ENCODE measurements at places on chromosomes 1 and 21.

GRCh38 chr1:91876040-91876470 lies 9.9 kb downstream of the TGFBR3 start:
- DNase-seq = no peak

DNA sequence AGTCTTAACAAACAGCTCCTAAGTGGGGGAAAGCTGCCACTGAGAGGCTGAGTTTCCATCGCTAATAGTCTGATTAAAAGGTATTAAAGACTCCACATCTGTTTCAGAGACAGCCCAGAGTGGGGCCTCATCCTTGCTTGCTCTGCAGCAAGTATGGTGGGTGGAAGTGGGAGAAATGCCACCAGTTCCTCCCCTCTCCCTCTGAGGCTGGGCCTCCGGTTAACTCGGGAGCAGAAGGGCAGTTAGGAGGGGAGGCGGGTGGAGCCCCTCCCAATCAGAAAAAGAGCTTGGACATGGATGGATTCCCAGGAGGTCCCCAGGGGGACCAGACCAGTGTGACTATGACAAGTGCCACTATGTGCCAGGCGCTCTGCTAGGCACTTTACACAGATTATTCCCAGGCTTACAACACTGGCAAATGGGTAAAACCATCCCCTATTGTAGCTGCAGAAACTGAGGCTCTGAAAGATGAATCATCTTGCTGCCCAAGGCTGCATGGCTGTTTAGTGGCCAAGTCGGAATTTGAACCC lies 11.4 kb upstream of the ASCL5 start:
- no peak for DNase-seq

GRCh38 chr21:42086969-42087368 lies 15.9 kb downstream of the UMODL1 start:
- no peak for DNase-seq

- no peak for DNase-seq
Measured at GRCh38 chr21:41703857-41704501, 62.9 kb downstream of the RIPK4 start.

DNA sequence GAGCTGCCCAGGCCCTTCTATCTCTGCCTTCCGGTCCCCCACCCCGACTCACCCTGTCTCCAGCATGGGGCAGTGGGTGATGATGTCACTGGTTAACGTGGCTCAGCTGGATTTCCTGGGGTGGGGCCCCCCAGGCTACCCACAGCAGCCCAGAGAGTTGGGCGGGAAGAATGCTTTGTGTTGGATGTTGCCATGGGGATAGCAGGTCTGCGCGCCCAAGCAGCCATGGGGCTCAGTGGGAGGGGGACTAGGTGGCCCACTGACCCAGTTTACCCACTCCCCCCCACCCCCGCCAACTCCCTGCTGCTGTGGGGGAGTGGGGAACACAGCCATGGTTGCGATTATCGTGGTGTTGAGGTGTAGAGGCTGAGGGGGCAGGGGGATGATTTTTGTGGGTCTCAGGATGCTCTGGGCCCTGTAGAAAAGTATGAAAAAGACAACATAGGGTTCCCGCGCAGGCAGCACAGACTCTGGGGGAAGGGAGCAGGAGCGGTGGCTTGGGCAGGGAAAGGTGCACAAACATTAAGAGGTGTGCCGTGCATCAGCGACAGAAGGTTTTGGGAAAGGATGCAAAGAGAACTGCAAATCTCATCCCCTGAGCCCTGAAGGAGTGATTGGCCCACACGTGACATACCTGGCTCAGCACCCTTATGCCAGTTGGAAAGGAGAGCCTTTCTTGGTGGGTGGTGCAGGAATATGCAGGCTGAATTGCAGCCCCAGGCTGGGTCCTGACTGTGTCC lies 8.5 kb downstream of the CELSR2 start:
- DNase-seq = no peak

DNA sequence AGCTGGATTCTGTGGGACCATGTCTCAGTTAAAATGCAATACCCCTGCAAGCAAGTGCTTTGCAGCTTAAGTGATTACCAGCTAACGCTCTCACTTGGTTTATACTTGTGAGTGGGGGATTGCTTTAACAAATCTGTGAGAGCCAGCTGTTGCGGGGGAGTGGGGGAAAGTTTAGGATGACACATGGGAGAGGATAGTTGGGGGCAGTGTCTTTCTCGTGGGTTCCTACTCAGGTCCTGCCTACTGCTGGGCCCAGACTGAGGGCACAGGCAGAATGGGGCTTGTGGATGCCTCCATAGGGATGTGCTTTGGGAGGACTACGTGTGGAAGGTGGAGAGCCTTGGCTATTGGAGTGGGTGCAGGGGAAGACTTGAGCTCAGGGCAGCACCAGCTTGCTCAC lies 60.1 kb downstream of the ELK4 start:
- no peak for DNase-seq
